Activated CD4-positive, alpha-beta memory T cell treated with anti-CD3 and anti-CD28 coated beads for 36 hours (primary cell): ENCODE measurements at places on chromosomes 12 and 14.

- DNase-seq: no peak
These were observed 485.1 kb downstream of the ZFP36L1 start for GRCh38 chr14:68307790-68308168.

- DNase-seq: no peak
These were observed 18.2 kb downstream of the DYNC1H1 start for GRCh38 chr14:101982621-101983020.

GRCh38 chr14:99067141-99067920, 204.7 kb downstream of the BCL11B start:
- DNase-seq: no peak

- no peak for DNase-seq
These were observed 10.8 kb downstream of the OR4Q3 start for GRCh38 chr14:19754172-19754571.

DNA sequence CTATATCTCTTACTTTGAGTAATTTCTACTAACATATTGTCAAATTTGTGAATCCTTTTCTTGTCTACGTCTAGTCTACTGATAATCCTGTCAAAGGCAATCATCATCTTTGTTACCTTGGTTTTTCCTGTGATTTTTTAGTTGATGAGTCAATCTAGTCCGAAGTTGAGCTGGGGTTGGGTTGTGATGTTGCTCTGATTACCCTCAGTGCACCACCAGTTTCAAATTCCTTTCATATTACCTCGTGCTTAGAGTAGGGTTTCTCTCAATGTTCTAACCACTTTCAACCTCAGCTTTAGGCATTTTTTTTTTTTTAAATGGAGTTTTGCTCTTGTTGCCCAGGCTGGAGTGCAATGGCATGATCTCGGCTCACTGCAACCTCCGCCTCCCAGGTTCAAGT, 186.8 kb downstream of the BTG1 start:
- no peak for DNase-seq

DNA sequence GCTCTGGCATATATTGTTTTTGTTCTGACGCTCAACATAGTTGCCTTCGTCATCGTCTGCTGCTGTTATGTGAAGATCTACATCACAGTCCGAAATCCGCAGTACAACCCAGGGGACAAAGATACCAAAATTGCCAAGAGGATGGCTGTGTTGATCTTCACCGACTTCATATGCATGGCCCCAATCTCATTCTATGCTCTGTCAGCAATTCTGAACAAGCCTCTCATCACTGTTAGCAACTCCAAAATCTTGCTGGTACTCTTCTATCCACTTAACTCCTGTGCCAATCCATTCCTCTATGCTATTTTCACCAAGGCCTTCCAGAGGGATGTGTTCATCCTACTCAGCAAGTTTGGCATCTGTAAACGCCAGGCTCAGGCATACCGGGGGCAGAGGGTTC, 77.0 kb downstream of the GTF2A1 start:
- no peak for DNase-seq

DNA sequence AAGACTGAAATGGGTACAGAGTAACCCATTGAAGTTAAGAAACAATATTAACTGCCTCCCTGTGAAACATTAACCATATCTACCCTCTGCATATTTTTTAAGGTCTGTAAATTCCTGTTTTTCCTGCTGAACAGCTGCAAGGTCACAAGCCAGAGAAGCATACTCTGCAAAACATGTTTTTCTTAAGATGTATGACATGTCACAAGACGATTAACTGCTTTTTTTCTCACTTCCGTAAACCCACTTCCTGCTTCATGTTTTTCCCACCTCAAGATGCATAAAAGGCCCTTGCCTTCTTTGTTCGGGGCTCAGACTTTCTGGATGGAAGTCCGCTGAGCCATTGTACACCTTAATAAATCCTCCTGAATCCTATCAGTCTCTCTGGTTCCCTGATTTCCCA, 504.7 kb upstream of the MIS18BP1 start:
- no peak for DNase-seq

DNA sequence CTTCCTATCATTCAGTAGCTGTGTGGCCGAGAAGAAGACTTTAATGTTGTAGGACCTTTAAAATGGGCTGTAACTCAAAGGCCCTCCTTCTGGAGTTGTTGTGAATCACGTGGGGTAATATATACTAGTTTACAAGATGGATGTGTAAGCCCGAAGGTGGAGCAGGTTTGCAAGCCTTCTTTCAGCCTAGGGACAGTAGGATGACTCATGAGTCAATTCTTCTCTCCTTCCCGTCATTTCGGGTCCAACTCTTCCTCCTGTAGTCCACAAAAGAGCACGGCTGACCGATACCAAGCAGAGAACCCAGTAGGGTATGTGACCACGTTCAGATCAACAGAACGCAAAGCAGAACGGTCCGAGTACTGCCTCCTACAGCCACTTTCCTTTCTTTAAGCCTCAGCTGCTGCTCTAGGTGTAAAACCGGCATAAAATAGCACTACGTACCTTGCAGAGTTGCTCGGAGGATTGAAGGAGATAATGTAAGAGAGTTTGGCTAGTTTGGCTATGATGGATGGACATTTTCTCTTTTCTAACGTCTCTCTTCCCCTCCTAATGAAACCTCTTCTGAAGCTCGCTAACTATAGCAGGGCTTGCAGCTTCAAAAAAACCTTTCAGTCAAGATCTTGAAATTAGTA, 1.3 kb upstream of the RASSF3 start:
- DNase-seq: peak; percentile 60

DNA sequence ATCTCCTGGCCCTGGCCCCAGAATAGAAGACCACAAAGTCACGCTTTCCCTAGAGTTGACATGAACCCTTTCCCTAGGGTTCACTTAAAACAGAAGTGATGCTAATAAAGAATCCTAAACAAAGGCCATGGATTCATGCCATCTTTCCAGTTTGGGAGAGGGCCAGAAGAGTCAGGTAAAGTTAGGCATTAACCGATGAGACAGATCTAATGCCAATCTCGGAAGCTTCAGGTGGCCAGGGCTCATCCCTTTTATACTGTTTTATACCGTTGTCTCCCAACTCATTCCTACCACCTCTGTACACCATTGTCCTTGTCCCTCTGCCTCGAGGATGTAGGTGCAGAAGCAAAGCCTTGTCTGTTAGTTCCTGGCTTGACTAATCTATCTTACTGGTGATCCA, 22.8 kb upstream of the ACTR10 start:
- DNase-seq: no peak

GRCh38 chr14:36295642-36296627, 24.5 kb downstream of the MBIP start:
- no peak for DNase-seq

DNA sequence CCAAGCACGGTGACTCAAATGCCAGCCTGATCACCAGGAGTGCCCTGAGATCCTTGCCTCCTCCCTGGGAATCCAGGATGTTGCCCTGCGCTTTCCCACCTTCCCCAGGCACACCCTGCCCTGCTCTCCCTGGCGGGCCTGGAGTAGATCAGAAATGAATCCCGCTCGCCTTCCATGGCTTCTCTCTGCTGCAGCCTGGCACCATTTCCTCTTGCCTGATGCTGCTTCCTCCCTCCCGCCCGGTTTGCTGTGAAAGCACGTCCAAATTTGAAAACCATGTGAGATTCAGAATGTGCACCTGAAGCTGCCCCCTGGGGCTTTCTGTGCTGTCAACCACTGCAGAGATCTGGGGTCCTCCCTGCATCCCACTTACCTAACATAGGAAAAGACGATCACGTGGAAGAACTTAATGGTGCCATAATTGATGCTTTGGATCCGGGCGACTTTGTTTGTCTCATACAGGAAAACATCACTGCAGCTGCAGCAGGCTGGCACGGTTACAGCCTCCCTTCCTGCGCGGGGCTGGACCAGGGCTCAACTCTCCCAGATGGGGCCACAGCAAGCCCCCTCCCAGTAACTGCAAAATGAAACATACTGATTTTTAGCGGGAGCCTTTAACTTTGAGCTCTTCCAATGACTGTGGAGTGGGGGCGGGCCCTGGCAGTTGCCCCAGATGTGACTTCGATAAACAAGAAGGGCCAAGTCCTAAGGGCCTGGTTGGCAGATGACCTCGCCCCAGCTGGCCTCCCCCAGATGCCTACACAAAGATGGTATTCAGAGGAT, 24.9 kb upstream of the C12orf76 start:
- DNase-seq: peak; percentile 59

DNA sequence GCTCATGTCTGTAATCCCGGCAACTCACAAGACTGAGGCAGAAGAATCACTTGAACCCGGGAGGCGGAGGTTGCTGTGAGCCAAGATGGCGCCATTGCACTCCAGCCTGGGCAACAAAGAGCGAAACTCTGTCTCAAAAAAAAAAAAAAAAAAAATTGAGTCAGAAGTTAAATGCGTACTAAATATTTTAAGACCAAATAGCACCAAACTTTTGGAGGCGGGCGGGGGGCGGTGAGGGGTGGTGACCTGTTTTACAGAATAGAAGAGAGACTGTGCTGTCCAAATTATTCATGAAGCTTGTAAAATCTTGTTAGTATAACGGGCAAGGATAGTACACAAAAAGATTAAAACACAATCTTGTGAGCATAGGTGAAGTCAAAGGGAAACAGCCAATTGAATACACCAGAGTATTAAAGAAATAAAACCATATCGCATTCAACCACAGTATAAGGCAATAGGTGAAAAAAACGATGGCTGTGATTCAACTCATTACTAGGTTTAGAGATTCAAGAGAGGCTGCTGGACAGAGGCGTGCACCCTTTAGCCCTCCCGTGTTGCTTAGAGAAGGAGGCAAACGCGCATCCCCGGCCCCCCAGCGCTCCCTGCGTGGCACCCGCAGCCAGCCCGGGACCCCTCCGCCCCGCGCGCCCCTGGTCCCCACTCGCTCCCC, 571 bp downstream of the ZNF891 start:
- DNase-seq: peak; percentile 14

GRCh38 chr14:89794096-89794495, 160.4 kb downstream of the EFCAB11 start:
- DNase-seq: no peak

GRCh38 chr12:56978397-56979138, 21.2 kb upstream of the RDH16 start:
- DNase-seq: no peak

GRCh38 chr14:51239813-51240803, at the start of gene TMX1:
TMX1 (plus strand) TSS chr14:51240247; CDS start chr14:51240293, 46 bp downstream.
- DNase-seq: peak; percentile 94

DNA sequence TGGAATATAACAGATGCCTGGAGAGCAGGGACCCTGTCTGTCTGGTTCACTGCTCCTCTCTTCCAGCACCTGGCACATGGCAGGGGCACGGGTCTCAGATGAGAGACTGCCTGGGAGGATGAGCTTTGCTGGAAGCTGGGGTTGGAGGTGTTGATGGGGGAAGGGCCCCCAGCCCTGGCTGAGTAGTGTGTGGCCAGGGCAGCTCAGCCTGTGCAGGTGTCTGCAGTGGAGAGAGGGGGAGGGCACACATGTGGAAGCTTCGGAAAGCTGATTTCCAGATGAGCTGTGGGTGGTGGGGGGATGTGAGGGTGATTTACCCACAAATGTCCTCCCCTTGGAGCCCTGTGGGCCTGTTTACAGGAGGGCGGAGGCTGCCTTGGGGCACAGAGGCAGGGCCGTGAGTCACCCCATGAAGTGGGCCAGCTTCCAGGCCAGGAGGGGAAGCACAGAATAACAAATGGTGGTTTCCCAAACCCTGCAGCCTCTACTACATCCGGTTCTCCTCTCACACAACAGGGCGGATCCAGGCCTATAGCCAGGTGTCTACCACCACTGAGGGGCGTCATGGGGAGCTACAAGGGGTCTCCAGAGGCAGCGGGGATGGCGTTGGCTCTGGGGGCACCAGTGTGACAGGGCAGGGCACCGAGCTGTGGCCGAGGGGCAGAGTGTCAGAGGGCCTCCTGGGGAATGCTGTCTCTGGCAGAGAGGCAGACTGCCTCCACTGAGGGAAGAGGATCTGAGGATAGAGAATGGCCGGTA, 11.0 kb downstream of the KRT7 start:
- peak; percentile 89 for DNase-seq

GRCh38 chr12:52127683-52128450, 48.4 kb downstream of the SMIM41 start:
- no peak for DNase-seq

GRCh38 chr12:109521831-109522230, 44.4 kb downstream of the UBE3B start:
- no peak for DNase-seq
